Breast epithelium (tissue), 4 donors: ENCODE measurements at places on chromosomes 7 and 10. TPM values are rescaled to one million over a fixed set of nuclear protein-coding genes. Genes with fewer than 3 reads are reported as not detected.

UNCX gene
- not detected for total RNA-seq

LRGUK gene
- total RNA-seq: 2.6 TPM

OIT3 gene
- total RNA-seq: not detected

CPA4 gene
- total RNA-seq: 0.98 TPM

SPDYE6 gene
- total RNA-seq: 0.33 TPM

CUBN gene
- 1.6 TPM for total RNA-seq

IL6 gene
- 55.3 TPM for total RNA-seq

SEC31B gene
- 9.8 TPM for total RNA-seq

ZNF680 gene
- total RNA-seq: 50.3 TPM

INHBA gene
- 0.64 TPM for total RNA-seq

TMEM236 gene
- 0.59 TPM for total RNA-seq

URGCP gene
- total RNA-seq: 29.2 TPM

PILRA gene
- total RNA-seq: 9.9 TPM

SEMA3E gene
- 13.5 TPM for total RNA-seq

WDR86 gene
- total RNA-seq: 57.0 TPM

IFRD1 gene
- 146 TPM for total RNA-seq

HOXA3 gene
- 4.6 TPM for total RNA-seq

IFIT3 gene
- 10.4 TPM for total RNA-seq

WNT8B gene
- not detected for total RNA-seq

PLEKHA1 gene
- total RNA-seq: 24.2 TPM

GIMAP5 gene
- 30.5 TPM for total RNA-seq

MOGAT3 gene
- total RNA-seq: 2.6 TPM

FGFBP3 gene
- total RNA-seq: 1.1 TPM

ELAPOR2 gene
- 34.7 TPM for total RNA-seq

AQP1 gene
- total RNA-seq: 213 TPM

PGAM2 gene
- 0.73 TPM for total RNA-seq

NPFFR1 gene
- total RNA-seq: not detected

HACD1 gene
- 60.3 TPM for total RNA-seq

HKDC1 gene
- not detected for total RNA-seq

NT5C3A gene
- 22.2 TPM for total RNA-seq

OR2A12 gene
- total RNA-seq: not detected

ANTXRL gene
- 0.15 TPM for total RNA-seq

LRRC17 gene
- 8.2 TPM for total RNA-seq

AMZ1 gene
- 0.33 TPM for total RNA-seq

GTF2IRD2 gene
- total RNA-seq: 16.4 TPM

IFIT2 gene
- total RNA-seq: 2.6 TPM
